NCI-H2171 (cell line): ENCODE measurements at places on chromosomes 2 and 18.

DNA sequence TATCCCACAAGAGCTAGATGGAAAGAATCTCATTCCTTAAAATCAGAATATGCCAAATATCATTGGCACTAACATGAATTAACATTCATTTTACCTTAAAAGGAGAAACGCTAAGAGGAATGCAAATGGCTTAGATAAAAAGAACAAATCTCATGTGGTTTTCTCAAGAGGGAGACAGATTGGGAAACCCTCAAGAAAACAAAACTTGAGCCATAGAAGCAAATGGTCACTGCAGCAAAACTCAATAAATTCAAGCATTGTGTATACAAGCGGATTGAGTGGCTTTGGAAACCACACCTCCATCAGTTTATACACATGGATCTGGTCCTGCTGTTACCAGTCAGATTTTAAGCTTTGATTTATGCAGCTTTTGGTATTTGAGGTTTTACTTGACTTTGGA is 1331.8 kb upstream of the ZEB2 start:
- no peak for DNase-seq

DNA sequence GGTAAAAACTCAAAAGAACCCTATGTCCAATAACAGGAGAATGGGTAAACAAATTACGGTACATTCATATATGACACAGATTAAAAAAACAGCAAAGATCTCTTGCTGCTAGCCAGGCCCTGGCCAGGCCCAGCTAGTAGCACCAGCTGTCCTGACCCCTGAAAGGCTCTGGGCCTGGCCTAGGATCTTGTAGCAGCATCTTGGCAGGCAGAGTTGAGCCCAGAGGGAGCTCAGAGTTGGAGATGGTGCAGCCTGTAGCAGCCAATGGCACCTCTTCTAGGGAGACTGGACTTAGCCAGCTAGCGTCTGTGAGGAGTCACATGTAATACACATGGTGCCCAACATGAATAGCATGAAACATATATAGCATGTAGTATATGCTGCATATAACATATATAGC is 69.1 kb downstream of the HS6ST1 start:
- no peak for DNase-seq

DNA sequence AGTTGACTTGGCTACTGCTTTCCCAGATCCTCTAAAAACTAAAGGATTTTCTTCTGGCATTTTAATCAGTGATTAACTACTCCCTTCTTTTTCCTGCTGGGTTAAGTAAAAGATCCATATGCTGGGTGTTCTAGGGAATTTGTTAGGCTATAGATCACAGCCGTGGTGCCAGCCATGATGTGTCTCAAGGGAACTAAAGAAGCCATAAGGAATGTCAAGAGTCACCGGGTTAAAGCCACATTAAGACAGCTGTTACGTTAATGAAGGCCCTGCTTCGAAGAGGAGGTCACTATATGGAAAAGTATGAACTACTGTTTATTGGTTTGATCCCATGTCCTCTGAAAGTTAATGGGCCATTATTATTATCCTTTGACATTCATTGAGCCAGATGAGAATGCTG is 70.7 kb downstream of the PAX3 start:
- DNase-seq: no peak

- DNase-seq: no peak
Observed at GRCh38 chr18:8901019-8901418, 195.7 kb downstream of the MTCL1 start.

DNA sequence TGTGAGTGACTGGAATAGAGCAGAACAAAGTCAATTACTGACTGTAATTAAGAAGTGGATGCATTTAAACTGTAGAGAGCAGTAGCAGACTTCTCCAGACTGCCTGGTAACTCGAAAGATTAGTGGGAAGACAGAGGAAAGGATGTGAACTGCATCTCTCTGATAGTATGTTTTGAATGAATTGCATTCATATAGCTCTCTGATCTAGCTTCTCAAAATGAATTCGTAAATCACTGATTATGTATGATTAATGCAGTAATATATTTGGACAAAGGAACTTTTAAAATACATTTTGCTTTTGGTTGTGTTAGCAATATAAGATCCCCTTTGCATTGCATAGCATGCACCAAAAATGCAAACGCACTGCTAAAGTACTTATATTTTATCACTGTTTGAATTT is 304.0 kb downstream of the ARHGAP15 start:
- DNase-seq: no peak

- no peak for DNase-seq
Observed at GRCh38 chr18:25350489-25351251, 1.3 kb downstream of the ZNF521 start.

DNA sequence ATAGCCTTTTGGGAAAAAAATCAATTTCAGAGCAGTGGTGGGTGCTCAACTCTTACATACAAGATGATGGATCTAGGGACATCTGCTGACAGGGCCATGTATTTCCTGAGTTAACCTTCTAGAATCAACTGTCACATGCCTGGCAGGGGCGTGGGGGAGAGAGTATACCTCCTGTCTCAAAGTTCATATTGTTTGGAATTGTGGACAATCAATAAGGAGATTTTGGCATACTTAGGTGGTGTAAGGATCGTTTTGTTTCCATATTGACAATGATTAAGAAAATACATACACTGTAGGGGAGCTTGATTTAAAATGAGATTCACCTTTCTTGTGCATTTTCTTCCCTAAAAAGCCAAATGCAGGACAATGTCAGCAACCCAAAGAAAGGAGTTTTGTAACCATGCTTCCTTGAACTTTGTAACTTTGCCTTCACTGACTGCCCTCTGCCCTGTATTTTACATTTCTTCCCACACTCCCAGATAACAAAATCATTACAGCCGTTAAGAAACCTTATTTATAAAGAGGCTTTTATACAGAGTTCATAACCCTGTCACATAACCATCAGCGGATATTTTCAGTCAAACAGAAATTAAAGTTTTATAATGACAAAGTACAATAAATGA is 88.4 kb downstream of the MEP1B start:
- no peak for DNase-seq

- no peak for DNase-seq
Observed at GRCh38 chr2:102155703-102156515, 13.4 kb downstream of the IL1R1 start.

DNA sequence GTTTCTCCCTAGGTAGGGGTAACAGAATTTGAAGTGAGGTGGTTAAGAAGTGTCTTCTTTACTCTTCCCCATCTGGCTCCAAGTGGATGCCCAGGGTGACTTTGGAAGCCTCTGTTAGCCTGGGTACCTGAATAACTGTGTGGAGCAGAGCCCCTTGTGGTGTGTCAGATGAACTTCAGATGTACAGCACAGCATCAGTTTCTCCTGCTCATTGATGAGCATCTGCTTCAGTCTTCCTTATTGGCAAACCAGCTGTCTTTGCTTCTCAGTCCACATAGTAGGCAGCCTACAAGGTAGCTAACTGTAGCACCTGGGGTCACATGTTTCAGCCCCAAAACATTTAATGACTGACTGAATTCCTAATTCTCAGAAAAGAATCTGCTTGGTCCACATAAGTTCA is 56.2 kb upstream of the ATP8B1 start:
- DNase-seq: no peak
